CD8-positive, alpha-beta memory T cell (primary cell): ENCODE measurements at places on chromosomes 11 and 22. TPM values are rescaled to one million over a fixed set of nuclear protein-coding genes. Genes with fewer than 3 reads are reported as not detected.

DNA sequence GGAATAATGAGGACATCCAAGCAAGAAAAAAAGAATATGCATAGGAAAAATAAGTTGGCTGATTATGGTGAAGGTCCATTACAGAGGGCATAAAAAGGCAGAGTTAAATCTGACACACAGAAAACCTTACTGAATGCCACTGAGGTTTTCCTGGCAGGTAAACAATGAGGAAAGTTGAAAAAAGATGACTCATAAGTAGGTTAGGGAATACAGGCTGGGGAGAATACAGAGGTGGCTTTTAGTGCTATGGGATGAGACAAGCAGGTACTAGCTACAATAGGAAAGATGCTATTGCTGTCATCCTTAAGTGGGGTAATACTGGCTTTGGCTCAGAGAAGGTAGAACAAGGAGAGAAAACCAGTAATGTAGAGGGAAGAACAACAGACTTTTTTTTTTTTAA is 44.7 kb downstream of the CSTF3 start:
- H3K4me1 ChIP-seq, result no peaks in the 10 kb centered on the region
- H3K4me3 ChIP-seq, result no peak overlapping the region
- no peak overlapping the region for H3K27ac ChIP-seq
- no peaks in the 10 kb centered on the region for H3K27me3 ChIP-seq

DNA sequence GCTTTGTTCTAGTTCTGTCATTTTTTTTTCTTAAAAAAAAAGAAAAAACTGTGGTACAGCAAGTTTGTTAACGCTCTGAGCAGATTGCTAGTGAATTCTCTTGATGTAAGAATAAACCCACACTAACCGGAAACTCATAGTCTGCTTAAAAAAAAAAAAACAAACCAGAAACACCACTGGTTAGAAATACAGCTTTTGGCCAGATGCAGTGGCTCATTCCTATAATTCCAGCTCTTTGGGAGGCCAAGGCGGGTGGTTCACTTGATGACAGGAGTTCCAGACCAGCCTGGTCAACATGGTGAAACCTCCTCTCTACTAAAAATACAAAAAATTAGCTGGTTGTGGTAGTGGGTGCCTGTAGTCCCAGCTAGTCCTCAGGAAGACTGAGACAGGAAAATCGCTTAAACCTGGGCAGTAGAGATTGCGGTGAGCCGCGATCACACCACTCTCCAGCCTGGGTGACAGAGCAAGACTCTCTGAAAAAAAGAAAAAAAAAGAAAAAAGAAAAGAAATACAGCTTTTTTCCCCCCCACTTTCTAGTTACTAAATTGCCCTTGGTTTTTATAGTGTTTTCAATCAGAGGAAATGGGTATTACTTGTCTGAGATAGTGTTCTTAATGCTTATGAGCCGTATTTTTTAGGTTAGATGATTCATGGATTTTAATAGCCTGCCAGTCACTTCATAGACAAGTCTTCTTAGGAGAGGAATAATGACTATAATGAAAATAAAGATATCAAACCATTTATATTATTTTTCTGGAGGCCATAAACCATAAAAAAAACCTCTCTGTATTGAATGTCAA is 222.8 kb downstream of the DDX10 start:
- H3K27me3 ChIP-seq, result no peaks in the 10 kb centered on the region
- DNase-seq, result no peak
- no peak overlapping the region for H3K27ac ChIP-seq
- H3K4me3 ChIP-seq, result no peak overlapping the region
- H3K36me3 ChIP-seq, result no peaks in the 10 kb centered on the region

DNA sequence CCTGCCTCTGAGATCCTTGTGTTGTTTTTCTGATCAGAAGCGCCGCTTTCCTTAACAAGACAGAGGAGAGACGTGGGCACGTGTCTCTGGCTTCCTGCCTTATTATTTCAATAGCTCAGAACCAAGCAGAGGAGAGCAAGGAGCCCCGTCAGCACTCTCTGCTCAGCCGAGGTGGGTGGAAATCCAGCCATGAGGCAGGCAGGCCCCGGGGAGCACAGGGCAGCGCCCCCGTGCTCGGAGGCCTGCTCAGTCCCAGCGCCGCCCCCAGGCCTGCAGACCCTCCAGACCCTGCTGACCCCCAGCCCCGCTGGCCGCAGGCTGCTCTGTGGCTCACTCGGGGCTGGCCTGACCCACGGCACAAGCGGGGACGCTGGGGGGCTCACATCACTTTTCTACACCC is 162.8 kb downstream of the BRD1 start:
- no peak overlapping the region for H3K4me3 ChIP-seq
- H3K36me3 ChIP-seq, result no peaks in the 10 kb centered on the region
- H3K4me1 ChIP-seq, result peaks cover 8% of the 10 kb centered on the region

GRCh38 chr22:41030891-41031290 is 61.5 kb upstream of the EP300 start:
- no peaks in the 10 kb centered on the region for H3K36me3 ChIP-seq
- no peaks in the 10 kb centered on the region for H3K27me3 ChIP-seq
- no peak overlapping the region for H3K4me3 ChIP-seq

DNA sequence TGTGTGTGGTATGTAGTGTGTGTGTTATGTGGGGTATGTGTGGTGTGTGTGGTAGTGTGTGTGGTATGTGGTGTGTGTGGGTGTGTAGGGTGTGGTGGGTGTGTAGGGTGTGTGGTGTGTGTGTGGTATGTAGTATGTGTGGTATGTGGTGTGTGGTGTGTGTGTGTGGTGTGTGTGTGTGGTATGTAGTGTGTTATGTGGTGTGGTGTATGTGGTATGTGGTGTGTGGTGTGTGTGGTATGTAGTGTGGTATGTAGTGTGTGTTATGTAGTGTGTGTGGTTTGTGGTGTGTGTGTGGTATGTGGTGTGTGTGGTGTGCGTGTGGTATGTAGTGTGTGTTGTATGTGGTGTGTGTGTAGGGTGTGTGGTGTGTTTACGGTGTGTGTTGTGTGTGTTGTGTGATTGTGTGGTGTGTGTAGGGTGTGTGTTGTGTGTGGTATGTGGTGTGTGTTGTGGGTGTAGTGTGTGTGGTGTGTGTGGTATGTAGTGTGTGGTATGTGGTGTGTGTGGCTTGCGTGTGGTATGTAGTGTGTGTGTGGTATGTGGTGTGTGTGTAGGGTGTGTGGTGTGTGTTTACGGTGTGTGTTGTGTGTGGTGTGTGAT is 4.2 kb upstream of the PPP6R2 start:
- no peak overlapping the region for H3K27ac ChIP-seq
- peaks cover 6% of the 10 kb centered on the region for H3K4me1 ChIP-seq
- DNase-seq, result no peak
- H3K36me3 ChIP-seq, result no peaks in the 10 kb centered on the region
- no peaks in the 10 kb centered on the region for H3K27me3 ChIP-seq

GRCh38 chr11:78787696-78788095 is 213.0 kb upstream of the NARS2 start:
- no peak for DNase-seq
- H3K27ac ChIP-seq, result no peak overlapping the region
- no peaks in the 10 kb centered on the region for H3K27me3 ChIP-seq
- no peaks in the 10 kb centered on the region for H3K36me3 ChIP-seq
- no peak overlapping the region for H3K4me3 ChIP-seq

GRCh38 chr11:74179234-74180052 is 8.4 kb downstream of the PPME1 start:
- no peak for DNase-seq
- no peaks in the 10 kb centered on the region for H3K36me3 ChIP-seq
- H3K27me3 ChIP-seq, result no peaks in the 10 kb centered on the region
- no peak overlapping the region for H3K4me3 ChIP-seq
- no peaks in the 10 kb centered on the region for H3K4me1 ChIP-seq

- peaks cover 29% of the 10 kb centered on the region for H3K4me1 ChIP-seq
- no peak overlapping the region for H3K27ac ChIP-seq
- H3K27me3 ChIP-seq, result peaks cover 4% of the 10 kb centered on the region
- no peak for DNase-seq
- H3K36me3 ChIP-seq, result no peaks in the 10 kb centered on the region
Observed at GRCh38 chr11:2266586-2267305, 3.6 kb downstream of the ASCL2 start.

GRCh38 chr11:119316016-119316728 is 758 bp downstream of the MCAM start:
- DNase-seq, result no peak
- peaks cover 14% of the 10 kb centered on the region for H3K27me3 ChIP-seq
- H3K4me1 ChIP-seq, result peaks cover 27% of the 10 kb centered on the region

The HDHD5 gene
- total RNA-seq, result 38.6 TPM

The PLEKHA7 gene
- total RNA-seq, result 6.6 TPM

The CRYBB3 gene
- total RNA-seq, result 0.26 TPM

The OR8D1 gene
- not detected for total RNA-seq

The TMEM86A gene
- total RNA-seq, result 1.0 TPM

The NRXN2 gene
- 0.55 TPM for total RNA-seq
